ENCODE measurements at places on chromosomes 7 and 10.

DNA sequence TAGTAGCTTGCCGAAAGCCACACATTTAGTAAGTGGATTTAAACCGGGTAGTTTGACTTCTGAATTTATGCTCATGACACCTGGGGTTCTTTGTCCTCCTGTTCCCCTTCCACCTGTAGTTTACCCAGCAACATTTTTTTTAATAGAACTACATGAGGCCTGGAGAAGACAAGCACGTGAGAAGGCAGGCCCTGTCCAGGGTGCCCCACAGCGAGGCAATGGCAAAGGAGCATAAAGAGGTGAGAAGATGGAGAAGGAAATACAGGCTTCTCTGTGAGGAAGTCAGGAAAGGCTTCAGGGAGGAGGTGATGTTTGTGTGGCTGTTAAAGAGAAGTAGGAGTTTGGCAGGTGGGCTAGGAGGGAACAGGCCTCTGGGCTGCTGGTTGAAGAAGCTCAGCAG lies 50.3 kb upstream of the LAMB1 start:
- DNase-seq: no peak
- peaks cover under 1% of the 10 kb centered on the region for H3K4me1 ChIP-seq
- H3K36me3 ChIP-seq: no peaks in the 10 kb centered on the region
- H3K27me3 ChIP-seq: no peaks in the 10 kb centered on the region

GRCh38 chr10:99124376-99124775 lies 111.3 kb downstream of the HPSE2 start:
- no peaks in the 10 kb centered on the region for H3K4me1 ChIP-seq
- no peak overlapping the region for H3K4me3 ChIP-seq
- H3K27me3 ChIP-seq: peaks cover 4% of the 10 kb centered on the region
- H3K27ac ChIP-seq: no peak overlapping the region
- no peaks in the 10 kb centered on the region for H3K36me3 ChIP-seq
- no peak for DNase-seq

DNA sequence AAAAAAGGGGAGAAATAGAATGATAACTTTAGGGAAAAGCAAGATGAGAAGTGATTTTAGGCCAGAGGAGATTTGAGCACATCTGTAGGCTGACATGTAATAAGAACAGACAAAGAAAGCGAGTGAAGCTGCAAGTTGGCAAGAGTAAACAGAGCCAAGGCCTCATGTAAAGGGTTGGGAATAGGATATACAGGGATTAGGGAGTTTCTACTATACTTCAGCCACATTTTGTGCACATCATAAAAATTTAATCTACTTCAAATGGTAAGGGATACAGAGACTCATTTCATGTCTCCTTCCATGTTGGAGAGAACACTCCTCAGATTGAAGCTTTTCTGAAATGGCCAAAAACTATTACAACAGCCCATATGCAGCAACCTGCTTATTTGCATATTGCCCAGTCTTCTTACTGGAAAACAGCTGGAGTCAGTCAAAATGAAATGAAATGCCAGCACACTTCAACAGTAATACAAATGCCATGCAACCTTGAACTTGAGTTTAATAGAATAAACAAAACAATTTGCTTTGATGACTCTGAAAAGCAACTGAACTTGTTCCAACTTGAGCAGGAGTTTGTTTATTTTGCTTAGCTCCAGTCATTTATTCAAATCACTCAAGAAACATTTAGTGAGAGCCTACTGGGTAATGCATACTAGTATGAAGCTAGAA lies 49.9 kb downstream of the NRCAM start:
- peaks cover 4% of the 10 kb centered on the region for H3K4me1 ChIP-seq
- H3K27me3 ChIP-seq: peaks cover under 1% of the 10 kb centered on the region
- H3K36me3 ChIP-seq: no peaks in the 10 kb centered on the region

DNA sequence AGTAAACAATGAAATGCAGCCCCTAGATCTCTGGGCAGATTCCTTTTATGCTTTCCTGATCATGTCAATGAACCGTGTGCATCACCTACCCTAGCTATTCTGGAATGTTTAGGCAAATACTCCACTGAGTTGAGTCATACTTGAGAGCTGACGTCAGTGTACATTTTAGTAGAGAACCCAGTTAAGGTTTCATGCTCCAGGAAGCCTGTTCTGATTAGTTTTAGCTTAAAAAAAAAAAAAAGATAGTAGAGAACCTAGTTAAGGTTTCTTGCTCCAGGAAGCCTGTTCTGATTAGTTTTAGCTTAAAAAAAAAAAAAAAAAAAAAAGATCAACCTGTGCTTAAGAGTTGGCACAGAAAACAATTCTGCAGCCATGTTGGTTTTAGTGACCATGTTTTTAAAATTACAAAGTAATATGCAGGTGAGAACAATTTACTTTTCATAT lies 3.7 kb upstream of the MCU start:
- H3K4me3 ChIP-seq: no peak overlapping the region
- H3K4me1 ChIP-seq: peaks cover 11% of the 10 kb centered on the region
- H3K36me3 ChIP-seq: no peaks in the 10 kb centered on the region
- no peak overlapping the region for H3K27ac ChIP-seq
- H3K27me3 ChIP-seq: no peaks in the 10 kb centered on the region

DNA sequence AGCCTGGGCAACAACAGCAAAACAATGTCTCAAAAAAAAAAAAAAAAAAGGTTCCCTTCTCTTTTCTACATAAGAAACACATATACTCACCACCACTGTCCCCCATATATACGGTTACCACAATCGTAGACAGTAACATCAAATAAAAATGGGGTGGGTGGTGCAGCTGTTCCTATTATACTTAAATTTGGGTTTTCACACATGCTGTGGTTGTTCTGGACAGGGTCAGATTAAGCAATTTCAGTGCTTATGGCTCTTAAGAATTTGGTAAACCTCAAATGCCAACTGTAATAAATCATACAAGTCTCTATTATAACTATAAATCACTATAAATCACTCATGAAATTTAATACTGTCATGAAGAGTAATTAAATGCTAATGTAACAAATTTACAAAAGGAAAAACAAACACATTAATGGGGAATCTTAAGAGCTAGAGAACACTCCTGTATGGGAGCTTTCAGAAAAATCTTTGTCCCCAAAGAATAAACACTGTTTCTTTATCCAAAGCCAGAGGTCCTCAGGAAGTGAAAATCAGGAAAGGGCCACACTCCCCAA lies 143.6 kb downstream of the GLI3 start:
- H3K27me3 ChIP-seq: peaks cover 10% of the 10 kb centered on the region
- H3K4me3 ChIP-seq: no peak overlapping the region
- no peaks in the 10 kb centered on the region for H3K4me1 ChIP-seq
- DNase-seq: no peak
- H3K36me3 ChIP-seq: no peaks in the 10 kb centered on the region

Measured in stimulated activated naive B cell treated with anti-CD40 and anti-IgM and Interleukin-4, amounts not matched to agents 10 μg/mL and 1 μg/mL and 100 μg/mL, for 72 hours (primary cell).